ENCODE measurements at places on chromosomes 2 and 18.
A peak's percentile ranks its signal among the peaks of the same experiment; 100 is the strongest.

GRCh38 chr2:217568289-217568971 is 434.4 kb downstream of the TNS1 start:
- no peak for ATAC-seq

DNA sequence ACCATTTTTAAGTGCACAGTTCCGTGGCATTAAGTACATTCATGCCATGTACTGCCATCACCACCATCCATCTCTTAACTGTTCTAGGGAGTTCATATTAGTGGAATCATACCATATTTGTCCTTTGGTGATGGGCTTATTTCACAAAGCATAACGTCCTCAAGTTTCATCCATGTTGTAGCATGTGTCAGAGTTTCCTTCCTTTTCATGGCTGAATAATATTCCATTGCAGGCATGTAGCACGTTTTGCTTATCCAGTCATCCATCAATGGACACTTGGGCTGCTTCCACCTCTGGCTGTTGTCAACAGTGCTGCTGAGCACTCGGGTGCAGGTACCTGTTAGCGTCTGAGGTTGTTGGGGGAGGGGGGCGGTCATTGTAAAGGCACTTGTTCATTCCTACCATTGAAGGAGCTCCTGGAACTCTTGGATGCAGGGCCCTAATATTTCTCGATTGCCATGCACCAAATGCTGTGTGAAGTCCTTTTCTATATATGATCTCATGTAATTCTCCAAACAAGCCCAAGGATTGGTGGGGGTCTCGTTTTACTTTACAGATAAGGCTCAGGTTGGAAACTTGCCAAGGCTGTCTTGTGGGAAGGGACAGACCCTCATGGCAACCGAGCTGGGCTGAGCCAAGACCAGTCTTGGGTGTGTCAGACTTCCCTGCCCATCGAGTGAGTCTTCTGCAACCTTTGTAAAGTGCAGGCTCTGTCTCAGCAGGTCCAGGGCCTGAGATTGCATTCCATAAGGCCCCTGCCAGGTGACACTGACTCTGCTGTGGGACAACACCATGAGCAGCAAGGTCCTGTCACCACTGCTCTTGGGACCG is 42.9 kb upstream of the SH3RF3 start:
- no peak for ATAC-seq

DNA sequence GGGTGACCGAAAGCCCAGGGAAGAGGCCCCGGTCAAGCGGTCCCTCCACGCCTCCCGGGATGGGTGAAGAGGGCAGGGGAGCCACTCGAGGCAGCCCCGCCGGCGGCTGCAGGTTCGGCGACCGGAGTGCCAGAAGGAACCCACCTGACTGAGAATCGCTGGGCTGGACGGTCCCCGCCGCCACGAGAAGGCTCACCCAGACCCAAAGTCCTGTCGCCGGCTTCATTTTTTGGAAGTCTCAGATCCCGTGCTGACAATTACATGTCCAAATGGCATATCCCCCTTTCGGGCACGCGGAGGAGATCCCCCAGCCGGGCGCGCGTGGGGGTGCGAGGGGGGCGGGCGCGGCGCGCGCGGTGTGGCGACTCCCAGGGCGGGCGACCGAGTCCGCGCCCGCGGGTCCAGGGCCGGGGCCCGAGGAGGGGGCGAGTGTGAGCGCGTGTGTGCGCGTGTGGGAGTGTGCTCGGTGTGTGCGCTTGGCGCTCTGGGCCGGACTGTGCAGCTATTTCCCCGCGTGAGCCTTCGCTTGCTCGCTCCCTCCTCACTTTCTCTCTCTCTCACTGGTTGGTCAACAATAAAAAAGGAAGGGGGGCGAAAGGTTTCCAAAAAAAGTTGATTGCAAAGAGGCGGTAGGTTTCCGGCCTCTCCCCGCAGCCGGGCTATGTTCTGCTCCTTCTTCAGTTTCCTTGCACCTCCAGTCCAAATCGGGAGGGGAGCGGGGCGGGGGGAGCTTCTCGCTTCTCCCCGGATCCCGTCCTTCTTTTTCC is at the start of gene ERBB4:
ERBB4 (minus strand) TSS at position 498 of the 767 bp plus-strand sequence; CDS start at position 226, 272 bp downstream.
- peak; percentile 24 for ATAC-seq

- ATAC-seq = no peak
Observed at GRCh38 chr2:9952286-9952737, 819 bp downstream of the GRHL1 start.

DNA sequence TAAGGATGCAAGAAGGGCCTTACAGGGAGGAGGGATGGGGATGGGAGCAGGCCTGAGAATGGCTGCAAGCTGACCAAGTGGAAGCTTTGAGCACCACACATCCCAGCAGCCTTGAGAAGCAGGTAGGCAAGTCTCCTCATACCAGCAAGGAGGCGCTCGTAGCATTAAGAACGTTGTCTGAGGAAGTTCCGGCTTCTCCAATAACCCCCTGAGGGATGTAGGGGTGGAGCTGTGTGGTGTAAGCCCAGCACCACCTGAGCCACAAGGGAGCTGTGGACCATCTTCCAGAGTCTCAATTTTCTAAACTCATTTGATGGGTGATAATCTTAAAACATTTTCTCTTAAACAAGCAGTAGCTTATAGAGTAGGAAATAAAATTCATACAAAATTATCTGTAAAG is 50.6 kb downstream of the ST3GAL5 start:
- ATAC-seq = no peak

- no peak for ATAC-seq
Observed at GRCh38 chr2:1488851-1489250, 75.6 kb downstream of the TPO start.

GRCh38 chr18:76405681-76406356 is 89.2 kb downstream of the ZNF516 start:
- ATAC-seq = no peak

DNA sequence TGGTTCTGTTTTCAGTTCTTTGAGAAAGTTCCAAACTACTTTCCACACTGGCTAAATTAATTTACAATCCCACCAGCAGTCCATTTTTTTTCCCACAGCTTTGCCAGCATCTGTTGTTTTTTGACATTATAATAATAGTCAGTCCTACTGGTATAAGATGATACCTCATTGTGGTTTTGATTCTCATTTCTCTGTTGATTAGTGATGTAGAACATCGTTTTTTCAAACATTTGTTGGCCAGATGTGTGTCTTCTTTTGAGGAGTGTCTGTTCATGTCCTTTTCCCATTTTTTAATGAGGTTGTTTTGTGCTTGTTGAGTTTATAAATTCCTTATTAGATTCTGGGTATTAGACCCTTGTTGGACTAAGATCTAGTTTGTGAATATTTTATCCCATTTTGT is 376.8 kb upstream of the NT5C1B start:
- no peak for ATAC-seq

- ATAC-seq = no peak
Observed at GRCh38 chr2:215899141-215900074, 113.9 kb downstream of the MREG start.

GRCh38 chr18:66760559-66760958 is 156.7 kb upstream of the CDH19 start:
- ATAC-seq = no peak

- no peak for ATAC-seq
Observed at GRCh38 chr2:207772081-207772843, 2.6 kb upstream of the FZD5 start.

DNA sequence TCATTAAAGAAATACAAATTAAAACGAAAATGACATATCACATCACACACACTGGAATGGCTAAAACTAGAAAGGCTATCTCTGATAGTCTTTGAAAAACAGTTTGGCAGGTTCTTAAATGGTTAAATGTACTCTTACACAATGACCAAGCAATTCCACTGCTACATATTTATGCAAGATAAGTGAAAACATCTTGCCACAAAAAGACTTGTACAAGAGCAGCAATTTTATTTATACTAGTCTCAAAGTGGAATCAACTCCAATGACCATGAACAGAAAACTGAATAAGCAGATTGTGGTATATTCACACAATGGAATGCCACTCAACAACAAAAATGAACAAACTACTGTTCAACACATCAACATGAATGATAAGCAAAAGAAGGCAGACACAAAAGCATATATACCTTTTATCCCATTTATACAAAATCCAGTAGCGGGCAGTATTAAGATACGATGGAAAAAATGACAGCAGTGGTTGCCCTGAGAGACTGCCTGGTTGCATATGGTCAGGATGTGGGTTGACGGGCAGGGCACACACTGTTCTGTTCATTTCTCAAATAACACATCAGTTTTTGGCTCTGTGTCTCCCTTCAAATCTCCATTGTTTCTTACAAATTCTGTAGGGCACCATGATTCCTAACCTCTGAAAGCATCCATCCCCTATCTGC is 25.4 kb downstream of the SP100 start:
- ATAC-seq = peak; percentile 89

DNA sequence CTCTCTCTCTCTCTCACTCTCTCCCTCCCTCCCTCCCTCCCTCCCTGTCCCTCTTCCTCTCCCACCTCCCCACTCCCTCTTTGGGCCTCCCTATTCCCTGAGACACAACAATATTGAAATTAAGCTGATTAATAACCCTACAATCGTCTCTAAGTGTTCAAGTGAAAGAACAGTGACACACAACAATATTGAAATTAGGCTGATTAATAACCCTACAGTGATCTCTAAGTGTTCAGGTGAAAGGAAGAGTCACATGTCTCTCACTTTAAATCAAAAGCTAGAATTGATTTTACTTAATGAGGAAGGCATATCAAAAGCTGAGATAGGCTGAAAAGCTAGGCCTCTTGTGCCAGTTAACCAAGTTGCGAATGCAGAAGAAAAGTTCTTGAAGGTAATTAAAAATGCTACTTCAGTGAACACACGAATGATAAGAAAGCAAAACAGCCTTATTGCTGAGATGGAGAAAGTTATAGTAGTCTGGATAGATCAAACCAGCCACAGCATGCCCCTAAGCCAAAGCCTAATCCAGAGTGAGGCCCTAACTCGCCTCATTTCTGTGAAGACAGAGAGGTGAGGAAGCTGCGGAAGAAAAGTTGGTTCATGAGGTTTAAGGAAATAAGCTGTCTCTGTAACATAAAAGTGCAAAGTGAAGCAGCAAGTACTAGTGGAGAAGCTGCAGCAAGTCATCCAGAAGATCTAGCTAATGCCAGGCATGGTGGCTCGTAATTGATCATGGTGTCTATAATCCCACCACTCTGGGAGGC is 21.3 kb downstream of the MALT1 start:
- ATAC-seq = no peak

DNA sequence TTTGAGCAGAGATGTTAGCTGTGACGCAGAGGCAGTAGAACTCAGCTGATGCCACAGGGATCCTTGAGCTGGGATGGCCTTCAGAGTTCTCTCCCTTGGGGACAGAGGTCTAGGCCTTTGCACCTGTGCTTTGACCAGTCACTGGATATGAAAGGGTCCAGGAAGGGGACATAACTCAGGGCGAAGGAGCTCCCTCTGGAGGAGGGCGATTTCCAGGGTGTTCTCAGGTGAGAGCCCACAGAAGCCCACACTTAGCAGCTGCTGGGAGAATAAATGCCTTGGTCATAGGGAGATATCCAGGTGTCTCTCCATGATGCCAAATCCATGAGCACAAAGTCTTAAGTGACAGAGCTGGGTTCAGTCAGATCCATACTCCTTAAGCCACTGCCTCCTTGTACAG is 369.2 kb downstream of the NYAP2 start:
- peak; percentile 28 for ATAC-seq

- ATAC-seq = no peak
Observed at GRCh38 chr18:24094561-24094960, 44.3 kb upstream of the CABYR start.

DNA sequence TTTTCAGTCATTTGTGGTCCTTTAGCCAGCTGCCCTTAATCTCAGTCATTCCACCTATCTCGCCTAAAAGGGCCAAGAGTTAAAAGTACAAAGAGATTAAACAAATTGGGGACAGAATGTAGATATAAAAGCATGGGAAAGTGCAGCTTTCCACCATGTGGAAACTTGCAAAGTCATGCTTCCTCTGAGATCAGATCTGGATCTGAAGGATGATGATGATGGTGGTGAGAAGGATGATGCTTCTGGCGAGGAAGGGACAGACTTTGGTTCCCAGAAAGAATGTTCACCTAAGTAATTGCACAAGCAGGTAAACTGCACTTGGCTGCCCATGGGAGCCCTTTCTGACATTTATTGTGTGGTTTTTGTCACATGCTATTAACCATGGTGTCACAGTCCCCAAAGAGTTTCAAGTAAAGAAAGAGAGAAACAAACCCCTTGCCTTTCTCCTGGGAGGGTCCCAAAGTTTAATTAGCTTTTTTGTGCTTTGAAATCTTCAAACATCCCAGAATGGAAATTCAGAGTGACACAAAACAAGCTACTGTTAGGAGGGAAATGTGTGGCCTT is 34.7 kb downstream of the KLF7 start:
- ATAC-seq = no peak

- no peak for ATAC-seq
Observed at GRCh38 chr18:68791801-68792200, 6.1 kb upstream of the CCDC102B start.

DNA sequence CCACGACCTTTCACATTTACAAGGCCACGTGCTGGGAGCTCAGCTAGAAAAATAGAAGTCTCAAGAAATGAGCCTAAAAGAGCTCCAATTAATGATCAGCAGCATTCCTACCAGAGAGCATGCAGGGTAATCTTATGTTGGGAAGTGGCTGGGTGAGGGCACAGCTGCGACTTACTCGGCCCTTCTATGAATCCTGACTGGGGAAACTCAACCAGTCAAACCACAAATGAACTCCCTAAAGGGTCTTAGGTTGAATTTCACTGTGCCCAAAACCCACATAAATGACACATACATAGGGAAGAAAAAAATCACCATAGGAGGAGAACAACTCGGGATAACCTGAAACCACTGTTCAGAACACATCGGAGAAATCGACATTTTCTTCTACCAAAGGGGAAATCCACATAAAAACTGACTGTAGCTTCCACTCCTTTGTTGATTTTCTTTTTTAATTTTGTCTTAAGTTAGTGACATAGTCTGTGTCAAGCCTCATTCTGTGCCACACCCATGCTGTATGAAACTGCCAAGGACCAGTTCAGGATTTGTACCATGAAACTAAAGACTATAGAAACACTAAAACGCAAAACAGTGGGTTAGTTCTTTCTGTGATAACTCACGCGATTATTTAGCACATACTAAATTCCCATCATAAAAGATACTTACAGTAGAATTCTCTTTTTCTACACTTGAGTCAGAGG is 54.7 kb downstream of the UXS1 start:
- ATAC-seq = no peak

GRCh38 chr2:225994748-225995405 is 595.4 kb downstream of the NYAP2 start:
- no peak for ATAC-seq

Data from stimulated activated memory B cell treated with anti-CD40 and anti-IgM and Interleukin-4, amounts not matched to agents 10 μg/mL and 1 μg/mL and 100 μg/mL, for 72 hours (primary cell).